ENCODE measurements at places on chromosomes 7 and 10.

GRCh38 chr10:2919016-2919415 is 148.3 kb upstream of the PFKP start:
- no peak for DNase-seq

GRCh38 chr7:69739190-69739589 is 140.9 kb downstream of the AUTS2 start:
- no peak for DNase-seq

GRCh38 chr7:21675255-21675654 is 132.4 kb downstream of the DNAH11 start:
- DNase-seq, result no peak

DNA sequence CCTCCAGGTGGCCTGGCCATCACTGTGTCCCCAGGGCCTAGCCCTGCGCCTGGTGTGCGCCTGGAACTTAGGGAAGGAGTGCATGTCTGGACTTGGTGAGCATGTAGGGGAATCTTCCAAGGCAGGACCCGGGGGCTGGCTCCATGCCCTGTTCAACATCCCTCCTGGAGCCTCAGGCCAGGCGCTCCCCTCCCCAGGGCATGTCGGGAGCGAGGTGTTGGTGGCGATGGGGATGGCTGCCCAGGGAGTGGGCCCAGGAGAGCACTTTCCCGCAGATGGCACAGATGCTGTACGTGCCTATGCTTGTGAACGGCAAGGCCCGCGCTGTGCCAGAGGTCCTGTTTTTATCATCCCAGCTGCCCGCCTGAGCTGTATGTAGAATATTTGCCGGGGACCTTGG is 55.0 kb downstream of the CDH23 start:
- DNase-seq, result no peak

- no peak for DNase-seq
Observed at GRCh38 chr7:115133248-115133647, 211.4 kb downstream of the MDFIC start.

DNA sequence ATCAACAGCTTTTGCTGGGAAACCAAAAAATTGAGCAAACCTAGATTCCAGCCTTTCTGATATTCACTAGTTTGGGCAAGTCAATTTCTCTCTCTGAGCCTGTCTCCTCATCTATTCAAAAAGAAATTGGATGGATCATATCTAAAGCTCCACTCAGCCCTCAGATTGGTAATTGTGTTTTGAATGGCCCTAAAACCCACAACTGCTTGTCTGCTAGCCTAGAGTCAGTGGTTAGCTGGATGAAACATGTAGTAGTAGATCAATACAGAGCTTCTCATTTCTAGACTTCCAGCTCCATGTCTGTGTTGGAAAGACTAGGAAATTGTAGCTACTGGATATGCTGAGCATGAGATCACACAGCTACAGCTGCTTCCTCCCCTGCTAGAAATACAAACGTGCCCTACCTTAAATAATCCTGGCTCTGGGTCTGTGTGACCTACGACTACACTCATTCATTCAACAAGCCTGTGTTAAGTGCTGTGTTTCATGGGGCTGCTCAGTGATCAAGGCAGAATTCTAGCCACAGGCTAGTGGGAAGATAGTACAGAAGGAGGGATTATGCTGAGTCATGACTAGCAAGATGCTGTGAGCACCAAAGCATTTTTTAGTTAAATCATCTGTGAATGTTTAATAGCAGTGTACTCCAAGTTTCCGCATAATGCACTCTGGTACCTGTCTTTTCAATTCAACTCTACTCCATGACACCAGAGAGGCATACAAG is 15.7 kb downstream of the DNTT start:
- no peak for DNase-seq

DNA sequence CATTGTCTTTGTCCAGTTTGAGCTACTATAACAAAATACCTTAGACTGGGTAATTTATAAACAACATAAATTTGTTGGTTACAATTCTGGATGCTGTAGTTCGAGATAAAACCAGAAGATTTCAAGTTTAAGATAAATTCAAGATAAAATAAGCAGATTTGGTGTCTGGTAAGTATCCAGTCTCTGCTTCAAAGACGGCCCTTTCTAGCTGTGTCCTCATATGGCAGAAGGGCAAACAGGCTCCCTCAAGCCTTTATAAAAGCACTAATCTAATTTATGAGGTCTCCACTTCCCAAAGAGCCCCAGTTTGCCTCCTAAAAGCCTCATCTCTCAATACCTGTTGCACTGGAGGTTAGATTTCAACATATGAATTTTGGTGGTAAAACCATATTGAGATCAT is 31.1 kb upstream of the SGCE start:
- DNase-seq, result no peak
